ENCODE measurements at places on chromosomes 2 and 18.

GRCh38 chr2:227308784-227309183 is 16.3 kb upstream of the MFF start:
- no peaks in the 10 kb centered on the region for H3K4me1 ChIP-seq
- H3K27ac ChIP-seq: no peak overlapping the region
- no peak for DNase-seq
- no peaks in the 10 kb centered on the region for H3K27me3 ChIP-seq

GRCh38 chr18:44766450-44766849 is 85.8 kb downstream of the SETBP1 start:
- no peaks in the 10 kb centered on the region for H3K36me3 ChIP-seq
- no peaks in the 10 kb centered on the region for H3K27me3 ChIP-seq
- no peak overlapping the region for H3K4me3 ChIP-seq
- no peak overlapping the region for H3K27ac ChIP-seq
- peaks cover 12% of the 10 kb centered on the region for H3K4me1 ChIP-seq
- DNase-seq: no peak

DNA sequence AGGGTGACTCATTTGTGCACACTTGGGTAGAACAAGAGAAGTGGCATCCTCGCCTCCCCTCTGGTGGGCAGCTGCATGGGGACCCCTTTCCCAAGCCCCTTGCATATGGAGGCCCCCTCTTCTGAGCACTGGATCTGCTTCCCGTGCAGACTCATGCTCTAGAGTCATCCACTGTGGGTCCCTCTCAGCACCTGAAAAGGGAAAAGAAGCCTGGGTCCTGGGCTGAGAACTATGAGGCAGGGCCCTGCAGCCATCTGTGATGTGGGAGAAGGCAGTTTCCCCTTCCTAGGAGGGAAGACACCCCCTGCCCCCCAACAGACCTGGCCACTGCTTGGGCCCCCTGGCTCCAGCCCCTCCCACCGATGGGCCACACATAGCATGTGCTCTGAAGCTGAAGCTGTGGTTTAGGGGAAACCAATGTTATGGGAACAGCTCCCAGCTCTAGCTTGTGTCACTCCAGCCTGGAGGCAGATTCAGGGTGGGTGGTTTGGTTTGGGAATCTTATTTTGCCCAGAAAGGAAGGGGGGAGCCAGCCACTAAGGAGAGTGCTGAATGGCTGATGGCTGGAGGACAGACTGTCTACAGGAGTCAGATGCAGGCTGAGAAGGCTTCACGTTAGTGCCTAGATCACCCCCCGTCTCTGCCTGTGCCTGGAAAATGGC is 172.8 kb downstream of the GLI2 start:
- H3K4me3 ChIP-seq: no peak overlapping the region
- H3K27me3 ChIP-seq: no peaks in the 10 kb centered on the region
- peaks cover 29% of the 10 kb centered on the region for H3K4me1 ChIP-seq

DNA sequence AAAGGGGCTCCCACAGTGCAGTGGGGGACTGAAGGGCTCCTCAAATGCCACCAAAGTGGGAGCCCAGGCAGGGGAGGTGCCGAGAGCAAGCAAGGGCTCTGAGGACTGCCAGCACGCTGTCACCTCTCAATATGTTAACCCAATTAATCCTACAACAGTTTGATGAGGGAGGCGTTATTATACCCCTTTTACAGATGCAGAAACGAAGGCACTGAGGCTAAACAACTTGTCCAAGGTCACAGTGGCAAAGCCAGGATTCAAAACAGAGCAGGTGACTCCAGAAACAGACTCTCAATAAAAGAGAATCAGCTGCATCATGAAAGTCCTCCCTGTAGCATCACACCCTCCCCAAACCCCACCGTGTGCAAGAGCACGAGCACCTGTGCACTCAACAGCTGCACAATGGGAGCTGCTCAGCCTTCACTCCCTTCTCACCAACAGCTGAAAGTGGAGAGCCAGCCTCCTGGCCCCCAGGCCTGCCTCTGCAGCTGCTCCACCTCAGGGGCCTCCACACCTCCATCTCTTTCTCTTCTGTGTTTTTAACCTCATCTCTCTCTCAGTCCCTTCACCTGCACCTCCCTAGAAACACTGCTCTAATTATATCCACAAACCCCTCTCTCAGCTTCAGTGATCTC is 8.1 kb downstream of the NPC1 start:
- DNase-seq: no peak
- H3K27ac ChIP-seq: no peak overlapping the region
- no peaks in the 10 kb centered on the region for H3K27me3 ChIP-seq
- H3K36me3 ChIP-seq: no peaks in the 10 kb centered on the region
- H3K4me3 ChIP-seq: no peak overlapping the region
- peaks cover 30% of the 10 kb centered on the region for H3K4me1 ChIP-seq

DNA sequence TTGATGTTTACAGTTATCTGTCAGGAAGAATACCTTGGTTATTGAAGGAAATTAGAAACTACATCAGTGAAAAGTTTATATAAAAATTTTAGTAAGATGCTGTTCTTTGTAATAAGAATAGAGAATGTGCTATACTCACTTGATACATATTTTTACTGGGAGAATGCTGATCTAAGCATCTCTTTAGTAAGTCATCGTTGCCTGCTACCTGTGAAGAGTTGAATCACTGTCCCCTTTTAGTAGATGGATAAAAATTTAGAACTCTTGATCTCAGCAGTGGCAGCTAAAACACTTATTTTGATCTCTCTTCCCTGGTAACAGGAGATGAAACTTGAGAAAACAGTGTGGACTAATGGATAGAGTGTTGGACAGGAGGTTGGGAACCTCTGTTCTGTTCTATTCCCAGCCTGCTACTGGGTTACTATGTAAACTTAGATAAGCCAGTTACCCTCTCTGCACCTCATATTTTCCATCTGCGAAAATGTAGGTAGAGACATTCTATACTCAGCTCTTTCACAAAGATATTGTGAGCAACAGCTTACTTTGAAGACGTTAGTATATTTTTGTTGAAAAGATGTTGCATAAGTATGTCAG is 100.3 kb downstream of the FEZ2 start:
- no peaks in the 10 kb centered on the region for H3K36me3 ChIP-seq
- DNase-seq: no peak
- H3K4me3 ChIP-seq: no peak overlapping the region
- no peaks in the 10 kb centered on the region for H3K27me3 ChIP-seq

- no peak for DNase-seq
- no peaks in the 10 kb centered on the region for H3K27me3 ChIP-seq
- no peaks in the 10 kb centered on the region for H3K4me1 ChIP-seq
These were observed 13.7 kb downstream of the MTERF4 start for GRCh38 chr2:241088376-241088775.

Measured in hepatocyte (in vitro differentiated cells).